ENCODE measurements at places on chromosomes 12 and 14.

DNA sequence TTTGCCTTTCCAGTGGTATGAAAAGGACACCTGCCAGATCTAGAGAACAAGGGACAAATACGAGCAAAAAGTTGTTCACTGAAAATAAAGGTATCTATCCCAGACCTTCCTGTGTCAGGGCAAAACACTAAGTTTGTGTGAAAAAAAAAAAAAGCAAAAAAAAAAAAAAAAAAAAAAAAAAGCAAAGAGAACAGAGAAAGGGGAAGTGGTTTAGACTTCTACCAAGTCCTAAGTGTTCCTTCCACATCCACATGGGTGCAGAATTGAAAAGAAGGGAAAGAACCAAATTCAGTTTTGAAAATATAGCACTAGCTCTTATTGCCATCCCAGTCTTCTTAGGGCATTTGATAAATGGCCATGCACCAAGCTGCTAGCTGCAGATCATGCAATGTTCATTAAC, 41.7 kb downstream of the ZCRB1 start:
- no peak for DNase-seq

DNA sequence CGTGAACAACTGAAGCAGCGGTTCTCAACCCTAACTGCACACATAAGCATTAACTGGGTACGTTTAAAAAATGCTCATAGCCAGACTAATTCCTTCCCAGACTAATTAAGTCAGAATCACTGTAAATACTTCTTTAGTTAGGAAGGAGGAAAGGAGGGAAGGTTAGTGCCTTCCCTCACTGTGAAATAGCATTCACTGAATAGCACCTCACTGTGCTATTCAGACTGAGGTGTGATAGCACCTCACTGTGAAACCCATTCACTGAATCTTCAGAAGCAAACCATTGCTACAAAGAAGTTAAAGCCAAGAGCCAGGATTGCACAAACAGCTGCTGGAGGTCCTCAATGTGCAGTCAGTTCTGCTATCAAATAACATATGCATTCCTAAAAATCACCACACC, 58.8 kb downstream of the RTN1 start:
- DNase-seq: no peak

DNA sequence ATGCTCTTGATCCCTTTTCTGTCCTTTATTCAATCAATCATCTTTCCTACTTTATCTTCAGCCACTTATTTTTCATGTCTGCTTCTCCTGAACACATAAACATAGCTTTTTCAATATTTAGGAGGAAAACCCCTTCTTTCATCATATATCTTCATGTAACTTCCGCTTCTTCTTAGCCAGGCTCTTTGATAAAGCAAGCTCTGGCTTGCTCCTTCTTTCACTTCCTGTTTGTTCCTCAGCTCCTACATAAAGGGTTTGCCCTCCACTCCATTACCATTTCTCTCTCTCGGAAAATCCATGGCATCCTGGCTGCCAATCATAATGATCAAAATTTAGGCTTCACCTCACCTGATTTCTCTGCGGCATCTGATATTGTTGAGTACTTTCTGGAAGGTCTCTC, 33.7 kb upstream of the HELB start:
- DNase-seq: no peak

DNA sequence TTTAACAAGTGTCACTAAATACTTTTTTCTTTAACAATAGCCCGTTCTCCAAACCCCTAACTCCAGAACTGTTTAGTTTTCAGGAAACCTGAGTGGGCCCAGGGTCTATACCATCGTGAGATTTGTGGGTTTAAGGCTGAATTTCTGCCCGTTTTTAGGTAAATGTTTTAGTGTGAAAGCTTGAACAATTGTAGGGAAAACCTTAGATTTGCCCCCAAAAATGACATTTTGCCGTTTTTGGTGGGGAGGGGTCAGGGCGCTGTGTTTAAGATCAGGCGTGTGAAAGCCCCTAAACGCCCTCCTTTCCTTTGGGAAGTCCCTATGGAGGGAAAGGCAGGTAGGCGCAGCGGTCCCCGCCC, 320 bp upstream of the PRPF39 start:
- no peak for DNase-seq

GRCh38 chr12:127728285-127728684, 538.7 kb upstream of the TMEM132C start:
- DNase-seq: no peak

DNA sequence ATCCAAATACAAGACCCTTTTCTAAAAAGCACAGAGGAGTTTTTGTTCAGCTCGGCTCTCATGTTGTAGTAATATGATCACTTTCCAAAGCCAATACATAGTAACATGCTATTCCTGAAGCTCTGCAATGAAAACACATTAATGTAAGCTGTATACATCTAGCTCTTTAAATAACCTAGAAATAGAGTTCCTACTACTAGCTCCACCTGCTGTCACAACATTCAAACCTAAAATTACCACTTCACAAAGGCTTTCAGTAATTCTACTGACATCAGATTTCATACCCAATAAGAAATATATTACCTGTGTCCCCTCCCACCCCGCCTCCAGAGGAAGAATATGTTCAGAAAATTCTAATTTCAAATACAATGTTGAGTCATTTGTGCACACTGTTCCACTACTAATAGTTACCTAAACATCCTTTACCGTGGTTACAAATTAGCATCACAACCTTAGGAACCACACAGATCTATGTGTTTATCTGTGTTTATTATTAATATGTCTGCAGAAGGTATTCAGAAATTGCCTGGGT, 17.8 kb downstream of the EFCAB11 start:
- DNase-seq: no peak

GRCh38 chr14:71290960-71291466, 383.8 kb downstream of the PCNX1 start:
- DNase-seq: no peak

DNA sequence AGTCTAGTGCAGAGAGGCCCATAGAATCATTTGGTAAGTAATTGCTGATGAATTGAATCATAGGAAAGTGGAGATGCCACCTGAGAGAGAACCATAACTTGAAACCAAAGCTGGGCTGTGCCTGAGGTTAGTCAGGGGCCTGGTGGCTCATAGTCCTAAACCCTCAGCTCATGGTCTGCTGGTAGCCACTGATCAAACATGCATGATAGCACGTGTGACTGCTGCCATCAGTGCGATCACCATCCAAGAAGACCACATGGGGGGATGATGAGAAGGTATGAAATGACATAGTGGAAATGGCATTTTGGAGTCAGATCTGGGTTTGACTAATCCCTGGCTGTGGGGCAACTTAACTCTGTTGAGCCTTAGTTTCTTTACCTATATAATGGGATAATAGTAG, 190.5 kb downstream of the CACNA1C start:
- no peak for DNase-seq

- no peak for DNase-seq
These were observed 46.3 kb upstream of the CATSPERB start for GRCh38 chr14:91778217-91778616.

- no peak for DNase-seq
These were observed 219.5 kb upstream of the TMEM132C start for GRCh38 chr12:128047266-128048060.

DNA sequence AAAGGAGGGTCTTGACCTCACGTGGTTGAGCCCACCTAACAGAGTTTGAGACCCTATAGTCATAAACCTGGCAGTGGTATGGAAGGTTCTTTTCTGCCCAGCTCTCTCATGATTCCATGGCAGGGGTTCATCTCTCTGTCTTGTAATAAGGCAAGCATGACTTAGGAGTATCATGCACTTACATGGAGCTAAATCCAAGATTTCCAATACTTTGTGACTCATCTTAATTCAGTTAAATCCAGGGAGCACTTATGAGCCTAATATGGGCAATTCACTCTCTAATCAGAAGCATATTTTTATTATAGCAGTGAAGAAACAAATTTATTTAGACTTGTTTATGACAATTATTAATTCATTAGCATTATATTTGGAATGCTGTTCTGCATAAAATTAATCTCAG, 131.8 kb upstream of the CPSF6 start:
- DNase-seq: no peak

- no peak for DNase-seq
These were observed 26.7 kb upstream of the ETNK1 start for GRCh38 chr12:22598141-22598762.

DNA sequence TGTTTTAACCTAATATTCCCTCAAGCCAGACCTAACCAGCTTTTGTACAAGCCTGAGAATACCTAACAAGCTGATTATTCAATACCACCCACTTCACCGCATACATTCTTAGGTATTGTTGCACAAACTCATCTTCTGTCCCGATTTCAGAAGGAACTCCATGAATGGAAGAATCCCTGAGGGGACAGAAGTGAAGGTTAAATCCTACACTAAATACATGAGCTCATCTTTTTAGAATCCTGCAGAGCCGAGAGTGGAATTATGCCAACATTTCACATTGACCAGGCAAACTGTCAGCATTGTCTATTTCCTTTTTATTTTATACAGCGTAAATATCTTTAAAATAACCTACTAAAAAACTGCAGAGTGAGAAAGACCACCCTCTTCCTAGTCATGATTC, 140.7 kb upstream of the PRICKLE1 start:
- no peak for DNase-seq

DNA sequence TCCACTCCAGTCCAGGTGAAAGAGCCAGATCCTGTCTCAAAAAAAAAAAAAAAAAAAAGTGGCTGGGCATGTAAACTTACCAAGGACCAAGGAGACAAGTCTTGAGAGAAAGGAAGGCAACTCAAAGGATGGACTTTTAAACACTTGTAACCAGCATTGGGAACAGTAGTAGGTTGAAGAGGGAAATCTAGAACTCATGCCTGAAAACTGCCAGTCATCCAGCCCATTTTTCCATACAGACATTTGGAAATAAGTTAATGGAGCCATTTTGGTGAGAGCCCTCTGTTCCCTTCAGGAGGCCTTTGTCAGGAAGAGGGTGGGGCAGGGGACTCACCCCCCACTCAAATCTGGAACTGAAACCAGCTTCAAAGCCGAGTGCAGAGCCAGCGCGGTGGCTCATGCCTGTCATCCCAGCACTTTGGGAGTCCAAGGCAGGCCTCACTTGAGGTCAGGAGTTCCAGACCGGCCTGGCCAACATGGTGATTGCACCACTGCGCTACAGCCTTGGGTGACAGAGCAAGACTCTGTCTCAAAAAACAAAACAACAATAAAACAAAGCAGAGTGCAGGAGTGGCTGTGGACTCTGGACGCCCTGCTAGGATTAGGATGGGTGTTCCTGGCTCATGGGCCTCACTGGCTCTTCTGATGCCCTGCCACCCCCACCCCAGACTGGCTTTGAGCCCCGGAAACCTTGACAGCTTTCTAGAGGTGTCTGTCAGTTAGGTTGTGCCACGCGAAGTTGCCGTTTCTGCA, 1.6 kb upstream of the MLXIP start:
- no peak for DNase-seq

GRCh38 chr12:51334764-51335163, 10.8 kb upstream of the BIN2 start:
- DNase-seq: no peak

- no peak for DNase-seq
These were observed 218.7 kb upstream of the PELI2 start for GRCh38 chr14:55899531-55899930.

DNA sequence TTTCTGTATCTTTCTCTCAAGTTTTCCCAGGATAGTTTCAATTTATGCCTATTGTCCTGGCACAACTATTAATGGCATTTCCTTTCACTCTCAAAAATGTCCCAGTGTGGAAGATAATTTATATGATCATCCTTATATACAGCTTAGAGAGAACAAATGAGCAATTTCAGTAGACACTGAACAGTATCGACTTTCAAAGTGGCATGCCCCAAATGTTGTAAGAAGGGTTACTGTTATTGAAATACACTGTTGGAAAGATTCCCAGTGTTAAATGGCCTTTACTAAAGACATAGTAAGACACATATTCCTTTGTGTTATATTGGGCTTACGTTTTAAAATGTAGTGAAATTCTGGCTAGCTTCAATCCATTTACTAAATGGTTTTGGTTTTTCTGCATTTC, 202.3 kb upstream of the CDKN3 start:
- DNase-seq: no peak

DNA sequence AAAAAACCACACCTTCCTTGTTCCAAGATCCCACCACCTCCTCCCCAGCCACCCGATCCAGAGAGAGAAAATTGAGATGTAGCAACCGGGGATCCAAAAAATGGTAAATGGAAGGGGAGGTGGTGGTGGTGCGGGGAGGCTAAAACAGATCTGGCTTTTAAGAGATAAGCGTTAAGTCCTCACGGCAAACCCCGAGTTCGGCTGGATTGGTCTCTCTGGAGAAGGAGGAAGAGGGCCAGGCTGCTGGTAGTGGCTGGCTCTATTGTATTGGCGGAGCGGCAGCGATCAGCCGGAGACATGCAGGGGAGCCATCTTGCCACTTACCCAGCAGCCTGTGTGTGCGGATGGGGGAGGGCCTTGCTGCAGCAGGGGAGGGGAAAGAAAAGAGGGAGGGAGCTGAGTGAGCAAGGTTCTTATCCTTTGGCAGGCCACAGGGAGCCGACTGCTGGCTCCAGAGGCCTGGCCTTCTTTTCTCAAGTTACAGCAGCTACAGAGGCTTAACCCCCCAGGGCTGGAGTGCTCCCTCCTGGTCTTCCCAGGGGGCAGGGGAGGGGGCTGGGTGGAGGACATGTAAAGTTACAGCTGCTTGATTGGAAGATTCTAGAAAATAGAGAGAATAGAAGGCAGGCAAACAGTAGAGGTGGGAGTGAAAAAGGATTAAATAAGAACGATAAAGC, 14.1 kb upstream of the CDH24 start:
- DNase-seq: no peak

GRCh38 chr12:61991661-61992060, 268.5 kb upstream of the USP15 start:
- no peak for DNase-seq

DNA sequence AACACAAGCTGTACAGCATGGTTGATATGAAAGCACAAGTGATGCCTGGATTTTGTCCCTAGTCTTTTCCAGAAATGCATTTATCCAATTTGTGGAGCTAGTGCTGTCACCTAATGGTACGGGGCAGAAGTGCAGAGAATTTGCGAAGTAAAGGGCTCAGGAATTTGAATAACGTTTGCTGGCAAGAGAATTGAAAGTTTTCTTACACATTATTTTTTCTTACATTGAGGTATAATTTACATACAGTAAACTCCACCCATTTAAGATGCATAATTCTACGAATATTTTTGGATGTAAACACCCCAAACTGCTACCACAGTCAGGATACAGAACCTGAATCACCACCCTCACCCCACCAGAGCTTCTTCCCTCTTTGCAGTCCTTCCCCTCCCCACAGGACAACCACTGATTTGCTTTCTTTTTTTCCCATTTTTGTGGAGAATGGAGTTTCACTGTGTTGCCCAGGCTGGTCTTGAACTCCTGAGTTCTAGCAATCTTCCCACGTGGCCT, 3.5 kb downstream of the AICDA start:
- DNase-seq: no peak

- DNase-seq: no peak
These were observed 148.7 kb upstream of the PDZRN4 start for GRCh38 chr12:41039461-41039860.

Data from NCI-H1048 (cell line).